RPMI7951 (cell line): ENCODE measurements at places on chromosomes 6 and 20. TPM values are rescaled to one million over a fixed set of nuclear protein-coding genes. Genes with fewer than 3 reads are reported as not detected.

Gene RBBP9
- 42.5 and 50.4 TPM in 2 replicates for total RNA-seq

Gene ZNF831
- total RNA-seq = not detected in 2 replicates

Gene MYB
- total RNA-seq = 0.12 TPM in 1 of 2 replicates, not detected in the other

Gene TBC1D32
- total RNA-seq = 6.5 and 10.8 TPM in 2 replicates

Gene OR12D3
- total RNA-seq = not detected in 2 replicates

Gene GFRAL
- total RNA-seq = not detected in 2 replicates

Gene TCP11
- total RNA-seq = 0.49 TPM in 1 of 2 replicates, not detected in the other

Gene SNAI1
- 1.4 and 1.7 TPM in 2 replicates for total RNA-seq

Gene SLC22A23
- total RNA-seq = 0.29 and 0.72 TPM in 2 replicates

Gene REM1
- 0.24 and 0.39 TPM in 2 replicates for total RNA-seq

Gene PCMTD2
- total RNA-seq = 30.5 and 35.4 TPM in 2 replicates

Gene BPIFB2
- not detected in 2 replicates for total RNA-seq

Gene TMEM217
- 0.78 and 0.84 TPM in 2 replicates for total RNA-seq

Gene MCCD1
- not detected in 2 replicates for total RNA-seq

Gene CLPSL2
- not detected in 2 replicates for total RNA-seq

Gene PRDM13
- under 0.01 TPM in 1 of 2 replicates, not detected in the other for total RNA-seq
